ENCODE measurements at places on chromosomes 3 and 15. TPM values are rescaled to one million over a fixed set of nuclear protein-coding genes. Genes with fewer than 3 reads are reported as not detected.

Gene FEZF2
- not detected for total RNA-seq

DNA sequence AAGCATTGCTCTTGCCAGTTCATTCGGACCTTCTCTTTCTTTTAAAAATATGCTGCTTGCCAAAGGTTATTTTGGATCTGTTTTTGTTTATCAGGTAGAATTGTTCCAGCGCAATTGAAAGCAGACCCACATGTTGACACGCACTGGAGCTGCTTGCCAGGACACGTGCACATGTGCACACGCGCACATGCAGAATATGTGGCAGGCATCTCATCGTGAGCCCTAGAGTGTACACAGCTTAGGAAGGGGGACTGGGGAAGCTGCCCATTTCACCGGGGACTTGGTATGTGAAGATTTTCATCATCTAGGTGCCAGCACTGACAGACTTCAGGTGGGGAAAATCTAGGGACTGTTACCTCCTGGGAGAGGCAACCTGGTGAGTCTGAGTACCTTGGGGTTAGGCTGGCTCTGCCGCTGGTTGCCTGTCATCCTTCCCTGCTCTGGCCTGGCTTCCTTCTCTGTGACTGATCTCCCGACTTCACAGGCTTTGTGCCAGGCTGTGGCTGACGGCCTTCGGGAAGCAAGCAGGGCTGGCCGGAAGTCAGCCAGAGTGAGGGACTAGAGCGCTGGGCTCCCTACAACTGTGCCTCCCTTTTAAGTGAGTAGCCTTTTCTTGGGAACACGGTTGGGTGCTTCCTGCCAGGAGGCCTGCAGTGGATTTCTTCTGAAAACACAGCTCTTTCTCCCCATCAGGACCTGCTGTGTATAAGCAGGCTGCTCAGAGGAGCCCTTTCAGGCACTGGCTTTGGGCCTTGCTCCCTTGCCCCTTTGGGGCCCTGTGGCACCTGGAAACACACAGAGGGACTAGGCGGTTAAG lies 129.3 kb downstream of the EEFSEC start:
- no peak for DNase-seq

GRCh38 chr15:75468913-75469598 lies 17.6 kb upstream of the SIN3A start:
- DNase-seq, result no peak

GRCh38 chr15:71639471-71639870 lies 170.9 kb upstream of the NR2E3 start:
- no peak for DNase-seq

GRCh38 chr3:185406121-185406620 lies 43.2 kb downstream of the MAP3K13 start:
- no peak for DNase-seq
